Neuronal stem cell (in vitro differentiated cells): ENCODE measurements at places on chromosomes 12 and 14.

DNA sequence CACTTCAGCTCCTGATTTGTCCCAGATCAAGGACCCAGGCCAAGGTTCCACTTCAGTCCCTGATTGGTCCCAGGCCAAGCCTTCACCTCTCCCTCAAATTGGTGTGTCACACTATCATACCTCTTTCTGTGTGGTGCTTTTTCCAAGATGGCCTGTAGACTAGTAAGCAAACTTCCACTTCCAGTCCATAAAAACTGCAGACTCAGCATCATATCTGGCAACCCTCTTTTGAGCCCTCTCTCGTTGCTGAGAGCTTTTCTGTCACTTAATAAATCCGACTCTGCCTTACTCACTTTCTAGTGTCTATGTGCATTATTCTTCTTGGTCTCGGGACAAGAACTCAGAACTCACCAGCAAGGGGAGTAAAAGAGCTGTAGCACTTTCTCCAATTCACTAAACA is 1395.1 kb downstream of the LRFN5 start:
- DNase-seq: no peak

GRCh38 chr12:87804386-87804785 is 224.8 kb downstream of the C12orf50 start:
- DNase-seq: no peak

DNA sequence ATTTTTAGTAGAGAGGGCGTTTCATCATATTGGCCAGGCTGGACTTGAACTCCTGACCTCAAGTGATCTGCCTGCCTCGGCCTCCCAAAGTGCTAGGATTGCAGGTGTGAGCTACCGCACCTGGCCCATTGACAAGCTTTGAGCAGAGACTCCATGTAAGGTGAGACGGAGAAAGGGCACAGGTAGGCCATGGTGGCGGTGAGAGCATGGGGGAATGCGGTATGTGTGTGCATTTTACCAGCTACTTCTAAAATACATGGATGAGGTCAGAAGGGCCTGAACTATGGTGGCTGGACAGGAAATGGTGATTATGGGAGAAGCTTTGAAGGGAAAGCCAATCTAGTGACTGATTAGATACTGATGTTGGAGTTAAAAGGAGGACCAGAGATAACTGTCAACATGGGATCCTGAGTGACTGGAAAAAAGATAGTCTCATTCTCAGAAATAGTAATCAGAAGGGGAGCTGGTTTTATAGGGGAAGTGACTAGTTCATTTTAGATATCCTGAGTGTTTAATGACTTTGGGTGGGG is 21.9 kb upstream of the PTPRB start:
- no peak for DNase-seq

- no peak for DNase-seq
Observed at GRCh38 chr14:42715316-42715715, 1108.6 kb downstream of the LRFN5 start.

DNA sequence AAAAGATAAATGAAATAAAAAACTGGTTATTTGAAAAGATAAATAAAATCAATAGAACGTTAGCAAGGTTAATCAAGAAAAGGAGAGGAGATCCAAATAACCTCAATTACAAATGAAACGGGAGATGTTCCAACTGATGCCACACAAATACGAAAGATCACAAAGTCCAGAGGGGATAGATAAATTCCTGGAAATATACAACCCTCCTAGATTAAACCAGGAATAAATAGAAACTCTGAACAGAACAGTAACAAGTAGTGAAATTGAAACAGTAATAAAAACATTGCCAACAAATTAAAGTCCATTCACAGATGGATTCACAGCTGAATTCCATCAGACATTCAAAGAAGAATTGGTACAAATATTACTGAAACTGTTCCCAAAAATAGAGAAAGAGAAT is 12.4 kb downstream of the CLEC1A start:
- DNase-seq: no peak

DNA sequence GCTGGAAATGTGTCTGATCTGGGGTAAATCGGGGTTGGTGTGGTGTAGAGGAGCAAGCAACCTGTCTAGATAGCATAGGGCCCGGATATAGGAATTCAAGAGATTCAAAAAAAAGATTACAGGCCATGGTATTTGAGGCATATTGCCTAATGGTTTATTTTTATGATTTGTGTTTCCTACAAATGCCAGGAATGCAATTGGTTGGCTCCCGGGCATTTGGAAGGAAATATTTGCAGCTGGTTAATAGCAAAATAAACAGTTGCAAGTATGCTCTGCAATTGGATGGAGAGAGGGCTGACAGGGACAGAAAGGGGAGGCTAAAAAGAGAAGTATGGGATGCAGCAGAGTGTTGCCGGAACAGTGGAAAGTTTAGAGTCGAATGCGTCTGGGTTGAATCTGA is 315.6 kb upstream of the ATP2B1 start:
- DNase-seq: no peak

DNA sequence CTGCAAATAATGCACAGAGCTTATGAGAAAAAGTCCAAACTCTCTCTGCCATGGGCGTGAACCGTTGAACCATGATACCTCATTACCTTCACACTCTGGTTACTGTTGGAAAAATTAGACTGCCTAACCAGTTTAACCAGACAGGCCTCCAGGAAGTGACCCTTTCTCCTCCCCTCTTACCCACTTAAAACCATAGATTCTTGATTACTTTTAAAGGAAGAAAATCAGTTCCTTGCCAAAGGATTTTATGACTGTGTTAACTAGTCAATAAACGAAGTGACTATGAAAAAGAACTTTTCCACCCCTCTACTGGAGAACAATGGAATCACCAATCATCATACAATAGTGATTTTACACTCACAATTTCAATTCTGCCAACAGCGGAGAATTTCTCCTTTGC is 254.0 kb upstream of the ATP2B1 start:
- no peak for DNase-seq

- no peak for DNase-seq
Observed at GRCh38 chr14:68944162-68944561, 34.9 kb downstream of the ACTN1 start.

DNA sequence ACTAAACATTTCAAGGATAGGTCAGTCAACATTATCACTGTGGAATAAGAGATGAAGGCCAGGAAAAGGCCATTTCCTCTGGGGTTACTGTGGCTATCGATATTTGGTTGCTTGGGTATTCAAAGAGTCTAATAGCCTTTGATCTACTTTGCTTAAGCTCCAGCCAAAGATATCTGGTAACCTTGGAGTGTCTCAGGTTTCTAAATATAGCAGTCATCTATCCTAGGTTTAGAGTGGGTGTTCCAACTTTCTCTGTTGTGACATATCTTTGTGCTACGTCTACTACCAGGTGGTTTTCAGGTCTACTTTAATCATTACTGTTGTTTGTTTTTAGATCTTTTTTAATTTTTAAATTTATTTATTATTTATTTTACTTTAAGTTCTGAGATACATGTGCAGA is 42.4 kb downstream of the RDH12 start:
- DNase-seq: no peak

- DNase-seq: no peak
Observed at GRCh38 chr14:68666899-68667298, 126.0 kb downstream of the ZFP36L1 start.

DNA sequence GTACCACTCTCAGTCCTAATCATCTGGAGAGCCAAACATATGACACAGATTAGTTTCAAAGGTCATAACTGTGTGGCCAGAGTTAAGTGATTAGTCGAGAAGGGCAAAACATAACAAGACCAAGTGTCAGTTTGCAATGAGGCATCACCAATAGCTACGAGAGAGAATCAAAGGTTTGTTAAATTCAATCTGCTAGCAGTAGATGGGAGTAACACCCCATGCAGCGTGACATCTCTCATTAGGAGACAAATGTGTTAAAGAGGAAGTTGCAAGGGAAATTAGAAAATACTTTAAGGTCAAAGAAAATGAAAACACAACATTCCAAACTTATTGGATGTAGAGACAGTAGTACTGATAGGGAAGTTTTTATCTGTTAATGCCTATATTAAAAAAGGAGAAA is 135.7 kb upstream of the SYT10 start:
- no peak for DNase-seq

DNA sequence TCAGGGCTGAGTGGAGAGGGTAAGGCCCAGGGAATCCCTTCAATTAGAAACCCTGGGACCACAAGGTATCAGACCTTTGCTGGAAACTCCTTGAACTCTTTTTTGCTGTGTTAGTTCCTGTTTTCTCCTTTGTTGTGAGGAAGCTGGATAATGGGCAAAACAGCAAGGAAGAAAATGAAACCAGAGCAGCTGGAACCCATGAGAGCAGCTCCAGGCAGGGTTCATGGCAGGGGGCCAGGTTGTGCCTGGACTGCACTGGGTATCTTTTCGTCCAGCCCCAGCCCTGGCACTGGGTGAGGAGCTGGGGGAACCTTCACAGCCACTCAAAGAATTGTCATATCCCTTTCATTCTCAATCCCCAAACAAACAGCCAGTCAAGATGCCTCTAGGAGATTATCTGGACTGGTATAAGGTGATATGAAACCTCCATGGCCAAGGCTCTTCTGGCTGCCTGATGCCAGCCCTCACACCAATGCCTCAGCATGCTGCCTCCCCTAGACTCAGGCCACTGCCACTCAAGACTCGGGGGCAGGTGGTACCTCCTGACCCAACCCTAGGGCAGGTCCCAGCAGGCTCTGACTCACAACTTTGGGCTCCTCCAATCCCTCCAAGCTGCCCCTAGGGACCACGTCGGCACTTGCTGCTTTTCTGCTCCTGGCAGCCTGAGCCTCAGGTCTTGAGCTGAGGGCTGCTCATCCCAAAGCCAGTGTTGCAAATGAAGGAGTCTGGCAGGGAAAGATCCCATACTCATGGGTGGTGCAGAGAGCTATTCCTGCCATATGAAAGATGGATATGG is 16.5 kb downstream of the FAM186B start:
- no peak for DNase-seq

GRCh38 chr12:122096591-122097149 is 18.1 kb downstream of the MLXIP start:
- DNase-seq: no peak

GRCh38 chr14:98937021-98937420 is 335.0 kb downstream of the BCL11B start:
- no peak for DNase-seq

GRCh38 chr12:124028555-124028925 is 55.5 kb downstream of the ZNF664 start:
- no peak for DNase-seq

GRCh38 chr12:91590966-91591638 is 408.5 kb upstream of the DCN start:
- DNase-seq: no peak

DNA sequence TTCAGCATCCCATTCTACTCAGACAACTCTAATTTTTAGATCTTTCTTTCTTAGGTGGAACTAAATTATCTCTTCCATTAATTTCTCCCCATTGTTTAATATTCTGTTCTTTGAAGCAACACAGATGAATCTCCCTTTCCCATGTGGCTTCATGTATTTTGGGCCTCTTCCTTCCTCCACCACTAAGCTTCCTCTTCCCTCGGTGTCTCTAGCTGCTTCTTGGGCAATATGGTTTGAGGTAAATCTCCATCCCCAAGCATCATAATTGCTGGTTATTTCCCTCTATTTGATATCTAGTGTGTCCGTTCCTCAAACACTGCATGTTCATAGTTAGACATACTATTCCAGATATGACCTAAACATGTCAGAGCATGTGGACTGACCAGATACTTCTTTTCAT is 119.2 kb downstream of the PELI2 start:
- DNase-seq: no peak

DNA sequence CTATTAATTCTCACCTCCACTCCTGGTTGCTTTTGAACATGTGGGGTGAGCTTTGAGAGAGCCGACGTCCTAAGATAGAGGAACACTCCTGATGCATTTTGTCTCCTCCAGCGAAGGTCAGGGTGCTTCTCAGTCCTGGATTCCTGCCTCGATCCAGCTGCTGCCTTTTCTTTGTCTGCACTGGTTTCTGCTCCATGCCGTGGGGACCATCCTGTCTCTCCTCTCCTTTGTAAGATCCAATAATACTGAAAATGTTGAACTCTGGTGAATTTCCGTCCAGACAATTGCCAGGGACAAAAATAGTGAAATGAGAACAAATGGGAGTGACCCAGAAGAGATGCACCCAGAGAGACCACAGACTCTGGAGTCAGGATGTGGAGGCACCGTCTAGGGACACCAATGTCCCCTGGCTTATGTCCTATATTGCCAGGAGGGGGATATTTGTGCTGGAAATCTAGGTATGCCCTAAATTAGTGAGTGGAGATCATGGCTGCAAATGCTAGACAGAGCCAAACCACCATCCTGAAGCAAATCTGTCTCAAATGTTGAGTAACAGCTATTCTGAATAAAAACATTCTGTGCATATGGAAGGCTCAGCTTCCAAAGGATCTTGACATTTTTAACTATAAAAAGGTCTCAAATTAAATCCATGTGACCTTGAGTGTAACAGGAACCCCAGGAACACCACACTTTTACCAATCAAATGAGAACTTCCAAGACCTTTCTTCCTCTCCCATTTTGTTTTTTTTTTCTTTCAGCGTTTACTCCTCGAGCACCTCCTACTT is 170.9 kb downstream of the PPM1H start:
- DNase-seq: no peak

GRCh38 chr14:51614707-51615106 is 37.0 kb upstream of the FRMD6 start:
- no peak for DNase-seq
